ENCODE measurements at places on chromosomes 7 and 10.

DNA sequence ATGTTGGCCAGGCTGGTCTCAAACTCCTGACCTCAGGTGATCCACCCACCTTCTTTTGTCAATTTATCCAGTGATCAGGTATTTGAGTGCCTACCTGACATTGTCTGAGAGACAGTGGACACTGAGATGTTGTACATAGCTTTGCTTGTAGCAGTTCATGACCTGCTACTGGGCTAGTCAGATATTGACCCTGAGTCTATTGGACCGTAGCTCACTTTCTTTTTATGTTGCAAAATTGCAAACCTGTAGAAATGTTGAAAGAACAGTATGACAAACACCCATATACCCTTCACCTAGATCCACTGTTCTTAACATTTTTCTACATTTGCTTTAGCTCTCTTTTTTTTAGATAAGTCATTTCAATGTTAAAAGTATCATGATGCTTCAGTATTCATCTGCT lies 410.4 kb upstream of the GALNT17 start:
- no peak for DNase-seq

DNA sequence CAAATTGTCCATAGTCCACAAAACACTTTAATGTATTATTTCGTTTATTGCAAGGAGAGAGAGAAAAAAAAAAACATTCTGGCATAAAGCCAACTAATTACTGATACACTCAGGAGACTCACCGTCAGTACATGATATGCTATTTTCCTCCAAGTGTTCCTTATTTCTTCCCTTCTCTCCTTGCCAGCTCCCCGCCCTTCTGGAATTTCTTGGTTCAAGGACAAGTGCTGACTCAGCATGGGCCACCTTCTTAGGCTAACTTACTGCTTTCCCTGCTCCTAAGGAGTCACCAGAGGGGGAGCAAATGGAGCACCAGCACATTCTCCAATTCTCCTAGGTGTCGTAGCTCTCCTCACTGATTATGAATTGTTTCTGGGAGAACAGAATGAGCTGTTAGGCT lies 133.8 kb upstream of the HDAC9 start:
- DNase-seq, result no peak

GRCh38 chr7:92973293-92973731 lies 136.9 kb upstream of the CDK6 start:
- no peak for DNase-seq

GRCh38 chr7:116438267-116438666 lies 61.3 kb upstream of the CAV2 start:
- DNase-seq, result no peak

GRCh38 chr7:51316262-51316665 lies 345 bp downstream of the COBL start:
- no peak for DNase-seq

DNA sequence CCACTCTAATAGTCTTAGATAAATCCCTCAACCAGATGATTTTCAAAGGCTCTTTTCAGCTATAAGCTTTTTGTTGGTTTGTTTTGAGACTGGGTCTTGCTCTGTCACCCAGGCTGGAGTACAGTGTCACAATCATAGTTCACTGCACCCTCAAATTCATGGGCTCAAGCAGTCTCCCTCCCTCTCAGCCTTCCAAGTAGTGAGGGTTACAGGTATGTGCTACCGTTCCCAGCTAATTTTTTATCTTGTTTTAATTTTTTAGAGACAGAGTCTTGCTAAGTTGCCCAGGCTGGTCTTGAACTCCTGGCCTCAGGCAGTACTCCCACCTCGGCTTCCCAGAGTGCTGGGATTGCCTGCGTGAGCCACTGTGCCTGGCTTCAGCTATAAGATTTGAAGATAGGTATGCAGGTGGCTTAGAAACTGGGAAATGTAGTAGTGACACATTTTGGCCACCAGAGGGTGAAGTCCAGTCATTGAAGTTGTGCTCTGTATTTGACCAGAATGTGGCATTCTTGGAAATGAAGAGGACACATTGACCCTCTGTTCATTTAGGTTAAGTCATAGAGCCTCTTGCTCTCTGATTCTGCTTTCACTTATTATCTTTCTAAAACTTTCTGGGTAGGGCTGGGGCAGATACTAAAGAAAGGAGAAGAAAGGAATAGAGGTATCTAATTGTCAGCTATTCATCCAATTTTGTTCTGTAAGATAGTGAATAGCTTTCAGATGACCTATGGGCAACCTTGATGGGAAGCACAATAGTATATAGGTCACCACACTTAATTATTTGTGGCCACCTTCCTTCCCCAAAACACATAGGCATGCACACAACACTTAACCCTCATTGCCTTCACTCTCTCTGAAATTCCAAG lies 36.0 kb downstream of the R3HCC1L start:
- DNase-seq, result peak; percentile 41

DNA sequence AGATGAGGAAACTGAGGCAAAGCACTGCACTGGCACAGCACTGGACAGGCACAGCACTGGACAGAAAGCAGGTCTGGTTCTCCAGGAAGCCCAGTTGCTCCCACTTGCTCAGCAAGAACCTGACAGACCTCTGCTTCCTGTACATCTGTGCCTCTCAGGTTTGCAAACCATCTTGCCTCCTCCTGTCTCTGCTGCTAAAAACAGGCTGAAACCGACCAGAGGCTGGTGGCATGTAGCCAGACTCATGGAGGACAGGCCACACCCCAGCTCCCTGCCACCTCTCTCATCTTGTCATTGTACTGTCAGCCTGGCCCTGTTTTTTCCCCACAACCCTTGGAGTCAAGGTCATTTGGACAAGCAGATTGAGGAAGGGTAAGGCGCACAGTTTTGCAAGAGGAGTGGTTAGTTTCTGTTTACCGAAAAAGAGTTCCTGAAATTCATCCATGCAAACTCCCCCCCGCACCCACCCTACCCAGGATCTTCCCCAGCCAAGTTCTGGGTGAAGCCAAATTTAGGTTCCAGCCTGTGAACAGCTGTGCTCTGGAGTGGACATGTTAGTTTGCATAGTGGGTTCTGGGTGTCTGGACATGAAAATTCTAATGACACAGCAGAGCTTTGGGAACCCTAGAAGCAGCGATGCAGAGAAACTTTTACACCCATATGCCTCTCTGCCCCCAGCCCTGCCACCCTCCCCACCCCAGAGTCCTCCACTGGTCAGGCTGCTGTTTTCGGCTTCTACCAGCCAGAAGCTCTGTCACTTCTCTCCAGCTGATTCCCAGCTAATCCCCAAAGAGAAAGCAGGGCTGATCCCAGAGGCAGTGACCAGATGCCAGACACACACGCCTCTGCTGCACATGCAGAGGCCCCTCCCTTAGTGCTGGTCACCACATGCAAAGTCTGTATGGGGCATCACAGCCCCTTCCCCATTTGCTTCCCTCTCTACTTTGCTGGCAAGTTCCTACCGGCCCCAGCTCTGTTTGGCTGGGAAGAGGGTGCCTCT lies 8.5 kb upstream of the C10orf105 start:
- peak; percentile 77 for DNase-seq

- DNase-seq, result no peak
Observed at GRCh38 chr7:144011458-144012230, 11.5 kb downstream of the OR6B1 start.

GRCh38 chr10:21166557-21167287 lies 269.6 kb upstream of the NEBL start:
- DNase-seq, result no peak

GRCh38 chr7:143511593-143512047 lies 33.9 kb downstream of the TAS2R41 start:
- no peak for DNase-seq

- no peak for DNase-seq
Observed at GRCh38 chr10:131249238-131249954, 62.1 kb downstream of the TCERG1L start.

DNA sequence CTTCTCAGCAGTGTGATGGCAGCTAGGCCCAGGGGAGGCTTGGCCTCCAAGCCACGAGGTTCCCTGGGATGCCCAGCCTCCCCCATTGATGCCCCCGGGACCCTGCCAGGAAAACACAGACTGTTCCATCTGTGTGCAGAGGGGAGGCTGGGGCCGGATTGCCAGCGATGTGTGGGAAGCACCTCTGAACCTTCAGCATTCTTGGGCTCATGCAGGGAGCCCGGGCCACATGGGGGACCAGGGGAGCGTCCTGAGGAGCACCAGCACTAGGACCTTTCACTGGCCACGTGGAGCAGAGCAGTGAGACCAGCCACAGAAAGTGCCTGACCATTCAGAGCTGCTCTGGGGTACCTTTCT lies 2.6 kb downstream of the IMPDH1 start:
- DNase-seq, result no peak

DNA sequence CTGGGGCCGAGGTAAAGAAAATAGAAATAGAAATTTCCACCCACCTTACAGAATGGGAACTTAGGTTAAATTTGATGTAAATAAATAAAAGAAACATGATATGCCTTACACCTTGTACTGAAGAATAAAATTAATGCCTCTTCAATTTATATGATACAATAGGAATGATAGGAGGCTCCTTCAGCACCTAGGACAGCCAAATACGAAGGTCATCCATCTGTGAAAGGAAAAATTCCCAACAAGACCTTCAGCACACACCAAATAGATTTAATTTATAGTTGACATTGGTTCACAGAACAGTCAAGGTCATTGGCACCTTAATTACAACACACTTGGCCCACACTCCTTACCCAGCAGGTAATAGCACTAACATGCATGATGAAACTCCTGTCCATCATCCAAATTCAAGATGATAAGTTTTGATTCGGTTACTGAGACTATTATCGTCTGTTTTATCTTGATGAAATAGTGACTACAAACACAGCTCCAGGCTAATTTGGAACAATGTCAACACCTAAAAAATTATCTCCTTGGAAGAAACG lies 250.9 kb downstream of the SNX13 start:
- no peak for DNase-seq

GRCh38 chr10:115998301-115998700 lies 274.7 kb downstream of the GFRA1 start:
- DNase-seq, result no peak

GRCh38 chr10:130555411-130555750 lies 419.2 kb downstream of the GLRX3 start:
- no peak for DNase-seq

DNA sequence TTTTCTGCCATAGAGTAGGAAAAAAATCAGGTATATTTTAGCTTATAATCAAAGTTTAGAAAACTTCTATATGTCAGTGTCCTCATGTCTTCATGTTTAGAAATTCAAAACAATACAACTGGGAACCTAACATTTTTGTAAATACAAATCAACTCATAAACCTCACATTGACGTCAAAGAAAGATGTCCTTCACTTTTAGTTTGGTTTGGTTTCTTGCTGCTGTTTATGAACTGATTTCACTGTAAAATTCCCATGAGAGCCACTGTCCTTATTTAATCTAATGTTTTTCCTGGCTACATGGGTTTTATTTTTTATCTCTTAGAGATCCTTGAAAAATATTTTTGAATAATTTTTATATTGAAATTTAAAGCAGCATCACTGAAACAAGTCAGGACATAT lies 208.4 kb downstream of the DYNC1I1 start:
- no peak for DNase-seq

GRCh38 chr10:62900829-62901571 lies 84.8 kb upstream of the EGR2 start:
- no peak for DNase-seq

GRCh38 chr10:34205452-34205851 lies 609.6 kb downstream of the PARD3 start:
- DNase-seq, result peak; percentile 47

GRCh38 chr7:77330169-77330882 lies 85.8 kb downstream of the GSAP start:
- DNase-seq, result peak; percentile 82

- no peak for DNase-seq
Observed at GRCh38 chr7:39461263-39461820, 104.9 kb upstream of the YAE1 start.

DNA sequence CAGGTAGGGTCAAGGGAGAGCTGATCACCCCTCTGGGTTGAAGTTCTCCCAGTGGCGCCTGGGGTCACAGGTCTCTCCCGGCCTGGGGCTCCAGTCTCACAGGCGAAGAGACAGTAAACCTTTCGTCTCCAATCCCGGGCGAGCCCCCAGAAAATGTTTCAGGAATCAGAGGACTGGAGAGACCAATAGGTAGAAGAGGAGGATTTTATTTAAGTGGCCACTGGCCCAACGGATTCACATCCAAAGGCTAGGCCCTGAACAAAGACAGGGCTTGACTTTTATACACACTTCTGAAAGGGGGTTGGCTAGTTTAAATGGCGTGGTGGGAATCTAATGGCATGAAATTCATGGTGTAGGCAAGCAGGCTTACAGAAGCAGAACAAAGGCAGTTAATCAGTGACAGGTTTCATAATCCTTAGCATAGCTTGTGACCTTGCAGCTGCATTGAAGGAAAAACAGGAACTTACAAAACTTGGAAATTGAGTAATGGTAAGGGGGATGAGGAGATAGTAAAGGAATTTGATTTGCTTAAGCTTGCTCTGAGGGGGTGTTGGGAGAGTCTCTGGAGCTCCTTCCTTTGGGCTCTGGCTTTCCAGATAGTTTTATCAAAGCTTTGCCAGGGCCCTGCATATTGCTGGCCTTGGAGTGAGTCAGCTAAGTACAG lies 105.5 kb downstream of the TRIM24 start:
- peak; percentile 80 for DNase-seq

DNA sequence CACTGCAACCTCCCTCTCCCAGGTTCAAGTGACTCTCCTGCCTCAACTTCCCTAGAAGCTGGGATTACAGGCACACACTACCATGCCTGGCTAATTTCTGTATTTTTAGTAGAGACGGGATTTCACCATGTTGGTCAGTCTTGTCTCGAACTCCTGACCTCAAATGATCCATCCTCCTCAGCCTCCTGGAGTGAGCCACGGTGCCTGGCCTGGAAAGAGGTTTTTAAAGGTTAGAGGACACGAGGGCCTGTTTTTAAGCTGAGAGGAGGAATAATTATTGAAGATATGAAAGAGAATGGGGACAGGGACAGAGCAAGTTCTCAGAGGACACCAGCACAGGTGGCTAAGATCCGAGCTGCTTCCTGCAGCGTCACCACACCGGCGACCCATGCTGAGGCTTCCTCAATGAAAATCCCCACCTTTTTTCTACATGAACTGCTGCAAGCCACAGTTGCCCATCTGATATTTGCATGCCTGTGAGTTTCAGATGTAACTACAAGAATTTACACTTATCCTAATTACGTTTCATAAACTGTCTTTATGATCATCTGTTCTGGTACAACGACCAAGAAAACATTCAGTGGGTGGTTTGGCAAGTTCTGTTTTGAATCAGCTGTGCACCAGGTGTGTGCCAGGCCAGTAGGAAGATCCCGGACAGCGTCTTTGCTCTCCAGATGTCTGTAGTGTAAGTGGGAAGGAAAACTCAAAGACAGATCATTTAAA lies 76.0 kb downstream of the HIP1 start:
- no peak for DNase-seq

DNA sequence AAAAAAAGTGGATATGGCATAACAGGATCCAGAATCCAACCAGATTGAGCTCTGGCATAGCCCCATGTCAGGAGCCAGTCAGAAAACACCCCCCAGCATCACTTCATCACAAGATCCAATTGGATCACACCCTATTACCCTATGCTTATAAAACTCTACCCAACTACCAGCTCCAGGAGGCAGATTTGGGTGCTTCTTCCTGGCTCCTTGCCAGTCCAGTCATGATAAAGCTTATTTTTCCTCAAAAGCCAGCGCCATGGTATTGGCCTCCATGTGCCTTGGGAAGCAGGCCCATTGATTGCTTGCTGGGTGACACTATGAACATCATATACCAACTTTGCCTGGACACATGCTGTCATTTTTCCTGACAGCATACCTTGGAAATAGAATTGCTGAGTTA lies 281.4 kb upstream of the MKLN1 start:
- DNase-seq, result no peak

Measured in suppressor macrophage treated with lipopolysaccharide for 1 hour (primary cell).